ENCODE measurements at places on chromosomes 11 and 22. TPM values are rescaled to one million over a fixed set of nuclear protein-coding genes. Genes with fewer than 3 reads are reported as not detected.

Gene SAA2
- total RNA-seq = not detected

Gene CRYBA4
- not detected for total RNA-seq

Gene VPREB3
- not detected for total RNA-seq

Gene MIAT
- total RNA-seq = not detected

Gene BRD1
- 13.9 TPM for total RNA-seq

Gene C11orf16
- total RNA-seq = not detected

Gene CATSPER1
- 4.6 TPM for total RNA-seq

Gene IFITM10
- total RNA-seq = 2.0 TPM

Gene GALNT18
- total RNA-seq = 5.0 TPM

Gene RIMBP3C
- total RNA-seq = 0.31 TPM

Gene ART1
- not detected for total RNA-seq

Gene FIBIN
- total RNA-seq = 5.7 TPM

Gene ARHGAP42
- total RNA-seq = 8.3 TPM

Gene SULT4A1
- not detected for total RNA-seq

Gene LRFN4
- 12.4 TPM for total RNA-seq

Gene MAPK8IP1
- 10.7 TPM for total RNA-seq

Gene RPS19BP1
- 123 TPM for total RNA-seq

Gene NAALAD2
- 2.8 TPM for total RNA-seq

Gene AGBL2
- 0.12 TPM for total RNA-seq

Gene TRIM6
- 6.4 TPM for total RNA-seq

Gene PTPRCAP
- total RNA-seq = 4.0 TPM

Gene TESMIN
- 0.76 TPM for total RNA-seq

Gene DYNC2H1
- total RNA-seq = 6.1 TPM

Gene MS4A1
- total RNA-seq = not detected

Gene DDIAS
- total RNA-seq = 12.2 TPM

Gene CCDC87
- 0.04 TPM for total RNA-seq

Gene FAM83F
- total RNA-seq = not detected

Gene BLID
- total RNA-seq = 0.16 TPM

Gene XRCC6
- total RNA-seq = 634 TPM

Gene KCNK4
- not detected for total RNA-seq

Gene NXPE1
- total RNA-seq = not detected

Gene PGA5
- not detected for total RNA-seq

Gene USH1C
- total RNA-seq = not detected

Gene NAV2
- 0.76 TPM for total RNA-seq

Gene TRMU
- total RNA-seq = 39.5 TPM

Gene C11orf42
- not detected for total RNA-seq

Gene UPB1
- total RNA-seq = not detected

Gene RAC2
- total RNA-seq = 20.9 TPM

Gene GGT5
- not detected for total RNA-seq

Gene CABP2
- total RNA-seq = not detected

Gene GLYATL1
- total RNA-seq = 1.5 TPM

Gene HPX
- not detected for total RNA-seq

Gene NRIP3
- 28.7 TPM for total RNA-seq

Gene OR5B21
- not detected for total RNA-seq

Measured in H4 (cell line).